ENCODE measurements at places on chromosomes 12 and 14. TPM values are rescaled to one million over a fixed set of nuclear protein-coding genes. Genes with fewer than 3 reads are reported as not detected.

Gene PROX2
- total RNA-seq, result not detected

Gene FITM1
- not detected for total RNA-seq

Gene OR6C75
- not detected for total RNA-seq

Gene DIO3
- not detected for total RNA-seq

Gene MYO1A
- total RNA-seq, result under 0.01 TPM

Gene VPS29
- 87.4 TPM for total RNA-seq
